ENCODE measurements at places on chromosomes 7 and 10.

- DNase-seq = no peak
Observed at GRCh38 chr10:968546-969199, 19.6 kb upstream of the GTPBP4 start.

GRCh38 chr10:63268149-63268797 lies 135.1 kb downstream of the NRBF2 start:
- DNase-seq = no peak

GRCh38 chr10:117442521-117442920 lies 67.3 kb upstream of the PDZD8 start:
- DNase-seq = no peak

- no peak for DNase-seq
Observed at GRCh38 chr7:51082096-51082840, 234.3 kb downstream of the COBL start.

GRCh38 chr7:148079206-148080080 lies 511.1 kb upstream of the C7orf33 start:
- DNase-seq = no peak

GRCh38 chr10:102146971-102147428 lies 5.2 kb upstream of the NOLC1 start:
- DNase-seq = no peak

- DNase-seq = no peak
Observed at GRCh38 chr10:85557706-85558105, 808.9 kb downstream of the GRID1 start.

GRCh38 chr10:24793648-24794379 lies 70.1 kb upstream of the ARHGAP21 start:
- no peak for DNase-seq

GRCh38 chr7:131272086-131272485 lies 55.6 kb upstream of the MKLN1 start:
- DNase-seq = no peak

GRCh38 chr7:45402480-45403218 lies 171.5 kb upstream of the ADCY1 start:
- DNase-seq = no peak
